Gastroesophageal sphincter (tissue), 4 donors: ENCODE measurements at places on chromosomes 5 and 9.

DNA sequence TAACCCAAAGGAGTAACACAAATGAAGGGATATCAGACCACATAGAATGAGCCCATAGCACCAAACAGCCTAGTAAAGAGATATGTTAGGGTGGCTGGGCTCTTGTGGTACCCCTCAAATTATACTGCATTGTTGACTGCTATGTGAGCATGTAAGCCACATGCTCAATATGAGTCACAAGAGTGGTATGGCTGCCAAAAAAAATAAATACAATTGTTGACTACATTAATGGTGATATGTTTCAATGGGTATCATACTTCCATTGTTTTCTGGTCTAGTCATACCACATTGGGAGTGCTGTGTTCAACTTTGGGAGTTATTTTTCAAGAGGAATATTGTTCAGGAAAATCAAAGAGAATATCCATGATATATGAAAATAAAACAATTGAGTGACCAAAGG is 162.4 kb upstream of the PIK3R1 start:
- no peak for ATAC-seq

- no peak for ATAC-seq
Observed at GRCh38 chr5:39495227-39495626, 70.4 kb upstream of the DAB2 start.

GRCh38 chr5:88290801-88291200 is 22.2 kb upstream of the TMEM161B start:
- no peak for ATAC-seq

DNA sequence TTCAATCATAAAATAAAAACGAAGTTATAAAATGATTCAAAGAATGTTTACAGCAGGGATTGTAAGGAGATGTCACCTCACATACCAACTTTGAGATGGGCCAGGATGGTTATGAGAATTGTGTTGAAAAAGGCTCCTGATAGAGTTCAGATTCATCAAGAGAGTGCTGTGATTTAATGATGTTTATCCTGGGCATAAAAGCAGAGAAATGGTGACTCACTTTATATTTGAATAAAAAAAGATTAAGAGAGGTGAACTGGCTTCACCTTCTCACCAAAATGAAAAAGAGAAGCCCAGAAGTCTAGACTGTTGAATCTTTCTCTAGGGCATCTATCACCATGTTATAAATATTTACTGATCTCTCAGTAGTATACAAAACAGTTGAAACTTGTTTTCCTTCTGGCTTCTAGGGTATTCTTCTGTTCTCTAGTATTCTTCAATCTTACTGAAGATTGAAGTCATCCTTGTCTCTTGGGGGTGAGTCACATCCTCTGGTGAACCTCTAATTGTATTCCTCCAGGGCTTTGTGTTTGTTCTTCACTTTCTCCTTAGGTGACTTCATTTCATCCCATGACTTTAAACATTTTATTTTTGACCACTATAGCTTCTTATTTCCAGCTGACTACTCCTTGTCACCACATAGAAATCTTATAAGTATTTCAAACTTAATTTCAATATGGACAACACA is 1237.3 kb upstream of the C9orf72 start:
- no peak for ATAC-seq

- no peak for ATAC-seq
Observed at GRCh38 chr9:27471366-27471765, 52.7 kb upstream of the IFNK start.

DNA sequence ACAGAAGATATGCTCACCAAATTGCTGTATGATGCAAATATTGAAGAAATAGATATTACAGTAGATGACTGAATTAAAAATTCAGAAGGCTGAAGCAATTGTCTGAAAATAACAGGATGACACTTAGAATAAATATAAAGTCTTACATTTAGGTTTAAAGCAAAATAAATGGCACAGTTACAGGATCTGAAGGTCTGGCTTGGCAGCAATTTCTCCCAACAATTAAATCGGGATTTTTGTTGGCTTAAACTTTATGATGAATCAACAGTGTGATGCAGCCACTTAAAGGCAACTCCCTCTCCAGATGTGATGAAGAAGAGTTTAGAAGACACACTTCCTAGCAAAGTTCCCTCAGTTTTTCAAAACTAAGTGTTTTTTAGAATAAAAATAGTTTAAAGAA is 80.5 kb downstream of the NREP start:
- ATAC-seq, result no peak

- no peak for ATAC-seq
Observed at GRCh38 chr5:618450-618849, 6.3 kb downstream of the CEP72 start.

GRCh38 chr5:166058660-166059059 is 2232.8 kb upstream of the WWC1 start:
- ATAC-seq, result no peak

DNA sequence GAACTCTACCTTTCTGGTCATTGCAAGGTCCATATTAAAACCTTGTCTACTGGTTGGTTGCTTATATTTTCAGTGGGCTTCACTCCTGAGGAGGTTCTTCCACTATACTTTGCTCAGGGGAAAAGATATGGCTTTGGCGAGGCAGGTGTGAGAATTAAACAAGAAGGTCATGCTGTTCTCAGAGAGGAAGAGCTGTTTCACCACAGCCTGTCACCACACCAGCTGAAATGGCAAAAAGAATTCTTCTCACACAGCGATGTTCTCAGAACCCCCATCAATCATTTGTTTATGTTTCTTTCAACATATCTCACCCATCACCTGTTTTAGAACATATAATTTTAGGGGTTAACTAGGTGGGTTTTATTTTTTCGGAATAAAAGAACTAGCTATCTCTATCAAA is 38.6 kb downstream of the CAPSL start:
- no peak for ATAC-seq

DNA sequence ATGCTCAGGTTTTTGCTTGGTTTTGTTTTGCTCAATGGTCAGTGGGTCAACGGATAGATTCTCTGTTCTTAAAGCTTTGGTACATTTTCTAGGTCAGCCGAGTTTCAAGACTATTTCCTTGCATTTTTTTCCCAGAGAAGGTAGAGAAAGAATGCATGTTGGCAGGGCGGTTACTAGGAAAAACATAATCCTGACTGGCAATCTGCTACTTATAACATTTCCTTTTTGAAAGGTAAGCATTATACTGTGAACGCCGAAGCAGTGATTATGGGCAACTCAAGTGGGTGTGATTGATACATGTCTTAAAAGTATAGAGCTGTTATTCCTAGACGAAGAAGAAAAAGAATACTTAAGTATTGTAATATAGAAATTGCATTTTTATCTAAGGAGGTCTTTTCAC is 273.2 kb downstream of the MAST4 start:
- ATAC-seq, result no peak

GRCh38 chr5:35884191-35884769 is 27.6 kb downstream of the IL7R start:
- ATAC-seq, result no peak

DNA sequence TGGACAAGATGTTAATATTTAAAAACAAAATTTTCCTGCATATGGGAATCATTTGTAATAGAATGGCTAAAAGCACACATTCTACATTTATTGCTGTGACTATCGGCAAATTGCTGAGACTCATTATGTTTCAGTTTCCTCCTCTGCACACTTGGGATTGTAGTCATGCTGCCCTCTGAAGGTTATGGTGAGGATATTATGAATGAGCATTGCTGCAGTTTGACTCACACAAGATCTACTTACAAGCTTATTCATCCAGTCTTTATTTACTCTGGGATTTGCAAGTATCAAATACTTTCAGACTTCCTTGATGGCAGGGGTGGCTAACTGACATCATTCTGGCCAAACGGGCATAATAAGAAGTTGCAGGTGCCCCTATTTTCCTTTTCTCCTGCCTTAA is 9.5 kb upstream of the NFIL3 start:
- ATAC-seq, result peak; percentile 46
